ENCODE measurements at places on chromosomes 6 and 20.

- no peak for DNase-seq
Observed at GRCh38 chr6:15340775-15341174, 94.9 kb downstream of the JARID2 start.

GRCh38 chr6:36669002-36669401 lies 9.5 kb upstream of the CDKN1A start:
- no peak for DNase-seq

GRCh38 chr6:46098678-46099077 lies 31.1 kb upstream of the ENPP4 start:
- no peak for DNase-seq

- DNase-seq: no peak
Observed at GRCh38 chr6:134830940-134831339, 119.0 kb downstream of the ALDH8A1 start.

- DNase-seq: no peak
Observed at GRCh38 chr6:29547573-29547972, 12.0 kb downstream of the UBD start.

GRCh38 chr6:56852260-56853010 lies 102.5 kb upstream of the BEND6 start:
- DNase-seq: no peak

- no peak for DNase-seq
Observed at GRCh38 chr6:128150376-128150775, 249.5 kb upstream of the THEMIS start.

DNA sequence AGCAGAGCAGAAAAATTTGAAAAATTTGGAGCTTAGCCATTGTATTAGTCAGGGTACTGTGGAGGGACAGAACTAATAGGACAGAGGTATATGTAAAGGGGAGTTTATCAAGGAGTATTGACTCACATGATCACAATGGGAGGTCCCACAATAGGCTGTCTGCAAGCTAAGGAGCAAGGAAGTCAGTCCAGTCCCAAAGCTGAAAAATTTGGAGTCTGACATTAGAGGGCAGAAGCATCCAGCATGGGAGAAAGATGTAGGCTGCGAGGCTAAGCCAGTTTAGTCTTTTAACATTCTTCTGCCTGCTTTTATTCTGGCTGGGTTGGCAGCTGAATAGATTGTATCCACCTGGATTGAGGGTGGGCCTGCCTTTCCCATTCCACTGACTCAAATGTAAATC lies 82.0 kb downstream of the SMPDL3A start:
- DNase-seq: no peak

GRCh38 chr6:73556836-73557235 lies 36.0 kb upstream of the EEF1A1 start:
- DNase-seq: no peak

DNA sequence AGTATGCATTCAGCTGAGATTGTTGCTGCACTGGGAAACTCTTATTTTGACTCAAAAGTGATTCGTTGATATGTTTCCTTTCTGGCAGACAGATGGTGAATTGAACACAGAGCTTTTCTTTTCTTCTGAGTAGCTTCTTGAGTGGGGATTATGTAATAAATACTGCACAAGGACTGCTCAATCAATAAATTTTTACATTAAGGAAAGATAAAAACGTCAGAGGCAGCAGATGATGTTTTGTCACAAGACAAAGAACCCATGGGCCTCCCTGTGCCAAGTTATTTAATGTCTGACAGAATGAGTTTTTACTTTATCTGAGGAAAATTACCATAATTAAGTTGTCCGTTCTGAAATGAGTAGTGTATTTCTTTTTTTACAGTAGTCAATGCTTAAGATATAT lies 460.3 kb downstream of the UTRN start:
- no peak for DNase-seq

DNA sequence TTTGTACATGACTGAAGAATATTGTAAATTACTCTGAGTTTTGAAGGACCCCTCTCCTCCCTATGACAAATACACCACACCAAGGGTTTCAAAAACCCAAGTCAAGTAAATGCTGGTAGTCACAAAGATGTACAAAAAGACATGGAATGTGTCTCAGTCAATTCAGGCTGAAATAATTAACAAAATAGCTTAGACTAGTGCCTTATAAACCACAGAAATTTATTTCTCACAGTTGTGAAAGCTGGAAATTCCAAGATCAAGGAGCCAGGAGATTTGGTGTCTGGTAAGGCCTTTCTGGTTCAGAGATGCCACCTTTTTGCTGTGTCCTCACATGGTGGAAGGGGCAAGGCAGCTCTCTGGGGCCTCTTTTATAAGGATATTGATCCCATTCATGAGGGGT lies 202.3 kb upstream of the RIN2 start:
- no peak for DNase-seq

GRCh38 chr6:37717836-37718251 lies 20.2 kb upstream of the MDGA1 start:
- DNase-seq: no peak

GRCh38 chr6:167849846-167850459 lies 23.2 kb downstream of the AFDN start:
- DNase-seq: no peak

DNA sequence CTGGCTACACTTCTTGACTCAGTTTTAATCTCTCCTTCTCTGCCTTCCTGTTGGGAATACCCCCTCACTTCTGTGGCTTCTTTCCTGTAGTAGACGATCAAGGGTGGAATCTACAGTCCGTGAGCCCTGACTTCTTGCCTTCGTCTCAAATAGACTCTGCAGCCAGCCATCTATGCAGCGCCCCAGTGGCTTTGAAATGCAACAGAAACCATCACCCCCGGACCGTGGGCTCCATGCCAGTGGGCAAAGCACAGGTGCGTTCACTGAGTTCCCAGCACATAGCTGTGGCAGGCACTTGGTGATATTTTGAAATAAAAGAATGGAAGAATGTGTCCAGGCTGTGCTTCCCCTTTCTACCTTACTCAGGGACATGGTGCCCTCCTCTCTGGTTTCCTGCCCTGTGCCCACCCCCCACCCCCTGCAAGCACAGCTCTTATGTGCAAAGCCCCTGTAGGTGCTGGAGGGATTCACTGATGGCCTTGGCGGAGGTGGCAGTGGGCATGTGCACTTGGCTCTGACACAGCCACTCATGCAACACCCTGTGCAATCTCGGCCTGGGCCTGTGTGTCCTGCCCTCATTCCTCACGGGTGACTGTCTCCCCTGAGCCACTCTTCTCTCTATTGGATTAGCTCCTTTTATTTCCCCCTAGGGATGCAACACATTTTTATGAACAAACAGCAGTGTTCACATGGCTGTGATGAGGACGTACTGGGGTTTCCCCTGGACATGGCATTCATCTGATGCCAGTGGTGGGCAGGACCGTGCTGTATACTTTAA lies 5.5 kb upstream of the CDSN start:
- DNase-seq: no peak

DNA sequence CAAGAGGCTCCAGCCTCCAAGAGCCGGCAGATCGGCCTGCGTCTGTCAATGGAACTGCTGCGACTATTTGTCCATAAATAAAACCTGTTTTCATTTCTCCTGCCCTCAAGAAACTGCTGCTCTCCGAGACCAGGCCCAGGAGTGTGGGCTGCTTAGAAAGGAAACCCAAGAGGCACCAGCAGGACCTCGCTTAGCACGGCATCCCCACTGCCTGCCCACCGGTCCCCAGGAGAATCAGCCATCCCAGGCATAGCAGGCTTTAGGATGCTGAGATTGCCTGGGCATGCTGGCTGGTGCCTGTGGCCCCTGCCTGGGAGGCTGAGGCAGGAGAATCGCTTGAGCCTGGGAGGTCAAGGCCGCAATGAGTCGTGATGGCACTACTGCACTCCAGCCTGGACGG lies 17.6 kb downstream of the NTSR1 start:
- DNase-seq: no peak

DNA sequence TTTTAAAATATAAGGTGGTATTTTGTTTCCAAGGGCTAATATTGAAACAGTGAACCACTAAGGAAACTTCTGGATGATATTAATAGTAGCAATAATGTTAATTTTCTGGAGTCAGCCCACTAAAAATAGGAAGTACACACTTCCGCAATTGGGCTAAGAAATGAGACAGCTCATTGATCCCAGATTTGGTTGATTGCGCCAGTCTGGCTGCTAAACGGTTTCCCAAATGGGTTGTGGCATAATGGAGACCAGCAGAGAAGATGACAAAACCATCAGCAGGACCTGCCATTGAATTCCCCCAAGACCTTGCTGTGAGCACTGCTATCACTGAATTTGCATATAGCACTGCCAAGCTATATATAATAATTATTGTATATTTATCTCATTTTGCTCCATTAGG lies 71.2 kb upstream of the SGK1 start:
- DNase-seq: no peak

Data from activated T-helper 1 cell treated with anti-CD3 and anti-CD28 coated beads, Interleukin-2, amount 50 U/mL, for 16 hours (primary cell).